Prostate gland (tissue), 2 donors: ENCODE measurements at places on chromosomes 2 and 18.

DNA sequence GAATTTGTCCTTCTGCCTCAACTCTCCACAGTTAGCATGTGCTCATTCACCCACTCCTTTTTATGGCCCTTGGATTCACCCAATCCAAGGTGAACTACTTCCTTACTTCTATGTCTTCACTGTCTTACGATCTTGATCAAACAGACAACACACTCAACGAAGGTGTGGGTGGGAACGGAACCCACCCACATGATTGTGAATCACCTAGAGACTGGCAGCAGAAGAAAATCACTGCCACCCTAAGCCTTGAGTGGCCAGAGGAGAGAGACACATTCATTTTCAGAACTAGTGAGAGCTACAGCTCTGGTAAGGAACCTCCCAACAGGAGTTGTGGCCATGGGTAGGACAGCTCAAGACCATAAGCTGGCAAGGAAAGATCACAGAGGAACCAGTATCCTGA lies 194.3 kb downstream of the PLCL1 start:
- no peak overlapping the region for H3K4me3 ChIP-seq
- no peak for DNase-seq
- H3K27me3 ChIP-seq: no peaks in the 10 kb centered on the region
- H3K4me1 ChIP-seq: no peaks in the 10 kb centered on the region

DNA sequence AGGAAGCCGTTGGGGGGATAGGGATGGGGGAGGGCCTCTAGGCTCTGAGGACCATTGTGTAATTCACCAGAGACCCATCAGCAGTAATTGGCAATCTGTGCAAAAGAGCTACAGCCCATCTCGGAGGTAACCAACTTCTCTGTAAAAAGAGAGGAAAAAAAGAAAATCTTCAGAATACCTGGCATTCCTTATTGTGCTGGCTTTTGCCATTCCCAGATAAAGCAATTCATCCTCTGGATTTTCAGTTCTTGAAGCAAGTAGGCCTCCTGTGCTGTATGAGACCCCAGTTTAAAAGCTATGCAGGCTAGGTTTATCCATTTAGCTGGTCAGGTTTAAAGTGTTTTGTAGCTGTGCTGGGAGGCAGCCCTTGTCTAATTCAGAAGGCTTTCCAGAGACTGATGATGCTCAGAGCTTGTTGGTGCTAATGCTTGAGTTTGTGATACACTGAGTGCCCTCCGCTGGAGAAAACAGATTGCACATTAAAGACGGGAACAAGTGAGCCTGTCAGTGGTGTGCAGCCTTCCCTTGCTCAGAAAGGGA lies at the start of gene LRRTM4:
TSS of gene LRRTM4 (minus strand) at position 446 of the 540 bp plus-strand sequence.
- H3K4me1 ChIP-seq: no peaks in the 10 kb centered on the region
- no peak within 1 kb of the TSS for H3K4me3 ChIP-seq
- no peak within 1 kb of the TSS for H3K27ac ChIP-seq

DNA sequence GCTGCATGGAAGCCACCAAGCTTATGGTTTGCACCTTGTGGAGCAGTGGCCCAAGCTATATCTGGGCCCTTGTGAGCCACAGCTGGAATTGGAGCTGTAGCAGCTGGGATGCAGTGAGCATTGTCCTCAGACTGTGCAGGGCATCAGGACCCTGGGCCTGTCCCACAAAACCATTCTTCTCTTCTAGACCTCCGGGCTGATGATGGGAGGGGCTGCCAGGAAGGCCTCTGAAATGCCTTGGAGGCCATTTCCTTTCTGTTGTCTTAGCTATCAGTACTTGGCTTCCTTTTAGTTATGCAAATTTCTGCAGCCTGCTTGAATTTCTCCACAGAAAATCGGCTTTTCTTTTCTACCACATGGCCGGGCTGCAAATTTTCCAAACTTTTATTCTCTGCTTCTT lies 46.4 kb upstream of the CSRNP3 start:
- H3K36me3 ChIP-seq: no peaks in the 10 kb centered on the region
- no peaks in the 10 kb centered on the region for H3K4me1 ChIP-seq
- H3K4me3 ChIP-seq: no peak overlapping the region
- H3K27ac ChIP-seq: no peak overlapping the region

- no peaks in the 10 kb centered on the region for H3K4me1 ChIP-seq
- H3K36me3 ChIP-seq: no peaks in the 10 kb centered on the region
- DNase-seq: no peak
- no peak overlapping the region for H3K27ac ChIP-seq
- no peak overlapping the region for H3K4me3 ChIP-seq
- peaks cover 2% of the 10 kb centered on the region for H3K27me3 ChIP-seq
These were observed 87.0 kb downstream of the CCDC141 start for GRCh38 chr2:178962805-178963433.

GRCh38 chr2:238952261-238952919 lies 104.5 kb downstream of the TWIST2 start:
- no peak overlapping the region for H3K4me3 ChIP-seq
- peak; percentile 2 for DNase-seq
- no peaks in the 10 kb centered on the region for H3K36me3 ChIP-seq
- H3K27me3 ChIP-seq: no peaks in the 10 kb centered on the region

GRCh38 chr18:49819823-49820671 lies 6.7 kb upstream of the ACAA2 start:
- no peak overlapping the region for H3K4me3 ChIP-seq
- H3K27ac ChIP-seq: no peak overlapping the region
- no peaks in the 10 kb centered on the region for H3K4me1 ChIP-seq
- no peaks in the 10 kb centered on the region for H3K36me3 ChIP-seq
- no peak for DNase-seq

GRCh38 chr18:66742832-66743231 lies 138.9 kb upstream of the CDH19 start:
- H3K27me3 ChIP-seq: no peaks in the 10 kb centered on the region
- H3K36me3 ChIP-seq: no peaks in the 10 kb centered on the region
- H3K27ac ChIP-seq: no peak overlapping the region
- DNase-seq: no peak
- no peaks in the 10 kb centered on the region for H3K4me1 ChIP-seq

DNA sequence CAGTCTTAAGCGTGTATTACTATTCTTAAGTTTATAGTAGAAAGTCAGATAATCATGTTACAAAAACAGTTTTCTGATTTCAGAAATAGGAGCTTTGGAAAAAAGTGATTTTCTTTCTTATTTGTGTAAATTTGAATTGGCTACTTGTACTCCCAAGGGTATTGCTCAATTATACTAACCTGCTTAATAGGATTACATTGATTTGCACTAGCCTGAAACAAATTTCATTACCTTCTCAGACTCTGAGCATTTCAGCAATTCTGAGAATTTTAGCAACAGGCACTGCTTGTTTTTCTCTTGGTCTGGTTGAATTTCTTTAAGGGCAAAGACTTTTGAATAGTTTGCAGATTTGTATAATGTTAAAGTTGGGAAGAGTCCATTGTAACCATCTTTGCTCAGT lies 87.2 kb upstream of the NXPH2 start:
- H3K36me3 ChIP-seq: no peaks in the 10 kb centered on the region
- H3K4me3 ChIP-seq: no peak overlapping the region
- H3K27ac ChIP-seq: no peak overlapping the region
- no peak for DNase-seq
- H3K27me3 ChIP-seq: no peaks in the 10 kb centered on the region

DNA sequence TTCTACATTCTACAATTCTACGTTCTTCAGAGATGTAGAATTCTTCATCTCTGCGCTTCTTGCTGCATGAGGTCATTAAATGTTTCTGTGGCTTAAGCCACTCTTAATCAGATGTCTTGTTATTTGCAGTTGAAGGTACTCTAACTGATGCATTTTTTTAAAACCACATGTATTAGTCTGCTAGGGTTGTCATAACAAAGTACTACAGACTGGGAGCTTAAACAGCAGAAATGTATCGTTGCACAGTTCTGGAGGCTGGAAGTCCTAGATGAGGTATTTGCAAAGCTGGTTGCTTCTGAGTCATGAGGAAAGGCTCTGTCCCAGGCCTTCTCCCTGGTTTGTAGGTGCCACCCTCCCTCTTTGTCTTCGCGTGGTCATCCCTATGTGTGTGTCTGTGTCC lies 176.3 kb upstream of the GLI2 start:
- no peaks in the 10 kb centered on the region for H3K4me1 ChIP-seq
- no peaks in the 10 kb centered on the region for H3K36me3 ChIP-seq
- no peak overlapping the region for H3K4me3 ChIP-seq
- H3K27me3 ChIP-seq: no peaks in the 10 kb centered on the region
- H3K27ac ChIP-seq: no peak overlapping the region

- no peak overlapping the region for H3K4me3 ChIP-seq
- no peaks in the 10 kb centered on the region for H3K4me1 ChIP-seq
- H3K36me3 ChIP-seq: no peaks in the 10 kb centered on the region
- DNase-seq: no peak
These were observed 10.7 kb downstream of the KIF1A start for GRCh38 chr2:240809276-240809675.

GRCh38 chr2:226618875-226619605 lies 180.6 kb downstream of the IRS1 start:
- H3K4me3 ChIP-seq: no peak overlapping the region
- no peaks in the 10 kb centered on the region for H3K36me3 ChIP-seq
- H3K27ac ChIP-seq: no peak overlapping the region
- no peak for DNase-seq
- no peaks in the 10 kb centered on the region for H3K4me1 ChIP-seq

- no peak overlapping the region for H3K4me3 ChIP-seq
- no peaks in the 10 kb centered on the region for H3K27me3 ChIP-seq
- H3K4me1 ChIP-seq: no peaks in the 10 kb centered on the region
These were observed 222.7 kb upstream of the ITGA4 start for GRCh38 chr2:181234487-181234891.

GRCh38 chr2:11988691-11989353 lies 242.4 kb downstream of the LPIN1 start:
- DNase-seq: no peak
- no peaks in the 10 kb centered on the region for H3K4me1 ChIP-seq
- no peak overlapping the region for H3K4me3 ChIP-seq
- H3K27ac ChIP-seq: no peak overlapping the region

GRCh38 chr2:113672326-113672932 lies 45.4 kb downstream of the RABL2A start:
- no peaks in the 10 kb centered on the region for H3K27me3 ChIP-seq
- H3K36me3 ChIP-seq: no peaks in the 10 kb centered on the region
- no peak overlapping the region for H3K4me3 ChIP-seq

DNA sequence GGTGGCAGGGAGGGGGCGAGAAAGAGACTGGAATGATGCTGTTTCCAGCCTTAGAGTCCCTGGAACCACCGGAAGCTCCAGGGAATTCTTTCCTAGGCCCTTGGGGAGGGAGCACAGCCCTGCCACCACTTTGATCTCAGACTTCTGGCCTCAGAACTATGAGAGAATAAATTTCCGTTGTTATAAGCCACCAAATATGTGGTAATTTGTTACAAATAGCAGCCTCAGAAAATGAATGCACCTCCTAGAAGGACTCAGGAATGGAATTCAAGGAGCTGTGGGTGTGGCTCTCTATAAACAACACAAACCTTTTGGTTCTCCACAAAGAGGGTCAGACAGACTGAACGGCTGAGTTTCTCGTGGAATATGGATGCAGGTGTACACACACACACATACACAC lies 144.5 kb downstream of the ACKR3 start:
- H3K36me3 ChIP-seq: no peaks in the 10 kb centered on the region
- no peak for DNase-seq
- no peak overlapping the region for H3K4me3 ChIP-seq
- no peaks in the 10 kb centered on the region for H3K27me3 ChIP-seq
- H3K27ac ChIP-seq: no peak overlapping the region

DNA sequence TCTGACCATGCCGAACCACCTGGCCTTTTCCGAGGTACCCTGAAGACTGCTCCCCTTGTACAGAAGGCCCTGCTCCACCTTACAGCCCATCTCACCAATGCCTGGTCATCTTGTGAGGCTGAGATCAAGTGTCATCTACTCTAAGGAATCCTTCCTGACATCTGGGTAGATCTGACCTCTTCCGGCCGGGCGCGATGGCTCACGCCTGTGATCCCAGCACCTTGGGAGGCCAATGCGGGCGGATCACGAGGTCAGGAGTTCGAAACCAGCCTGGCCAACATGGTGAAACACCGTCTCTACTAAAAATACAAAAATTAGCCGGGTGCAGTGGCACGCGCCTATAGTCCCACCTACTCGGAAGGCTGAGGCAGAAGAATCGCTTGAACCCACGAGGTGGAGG lies 2.1 kb upstream of the RIOK3 start:
- H3K27ac ChIP-seq: no peak overlapping the region
- H3K36me3 ChIP-seq: no peaks in the 10 kb centered on the region
- H3K4me3 ChIP-seq: no peak overlapping the region
- DNase-seq: no peak

GRCh38 chr2:45747363-45747762 lies 95.9 kb downstream of the PRKCE start:
- peaks cover 3% of the 10 kb centered on the region for H3K4me1 ChIP-seq
- DNase-seq: no peak
- H3K4me3 ChIP-seq: no peak overlapping the region

- peak overlapping the region; percentile 95 for H3K27ac ChIP-seq
- no peaks in the 10 kb centered on the region for H3K36me3 ChIP-seq
- peak; percentile 98 for DNase-seq
- H3K27me3 ChIP-seq: no peaks in the 10 kb centered on the region
These were observed 1.1 kb upstream of the TET3 start for GRCh38 chr2:73983322-73984202.

- H3K4me3 ChIP-seq: no peak overlapping the region
- no peak for DNase-seq
- H3K36me3 ChIP-seq: no peaks in the 10 kb centered on the region
- no peaks in the 10 kb centered on the region for H3K4me1 ChIP-seq
- H3K27me3 ChIP-seq: no peaks in the 10 kb centered on the region
These were observed 408.6 kb upstream of the FANCL start for GRCh38 chr2:58649756-58650155.

GRCh38 chr2:153235516-153235915 lies 243.0 kb downstream of the RPRM start:
- no peaks in the 10 kb centered on the region for H3K4me1 ChIP-seq
- DNase-seq: no peak
- H3K36me3 ChIP-seq: no peaks in the 10 kb centered on the region
- H3K4me3 ChIP-seq: no peak overlapping the region
- H3K27me3 ChIP-seq: no peaks in the 10 kb centered on the region
- H3K27ac ChIP-seq: no peak overlapping the region

- no peak overlapping the region for H3K4me3 ChIP-seq
- no peaks in the 10 kb centered on the region for H3K4me1 ChIP-seq
- no peaks in the 10 kb centered on the region for H3K36me3 ChIP-seq
These were observed 309.5 kb upstream of the STON1 start for GRCh38 chr2:48220501-48220900.

DNA sequence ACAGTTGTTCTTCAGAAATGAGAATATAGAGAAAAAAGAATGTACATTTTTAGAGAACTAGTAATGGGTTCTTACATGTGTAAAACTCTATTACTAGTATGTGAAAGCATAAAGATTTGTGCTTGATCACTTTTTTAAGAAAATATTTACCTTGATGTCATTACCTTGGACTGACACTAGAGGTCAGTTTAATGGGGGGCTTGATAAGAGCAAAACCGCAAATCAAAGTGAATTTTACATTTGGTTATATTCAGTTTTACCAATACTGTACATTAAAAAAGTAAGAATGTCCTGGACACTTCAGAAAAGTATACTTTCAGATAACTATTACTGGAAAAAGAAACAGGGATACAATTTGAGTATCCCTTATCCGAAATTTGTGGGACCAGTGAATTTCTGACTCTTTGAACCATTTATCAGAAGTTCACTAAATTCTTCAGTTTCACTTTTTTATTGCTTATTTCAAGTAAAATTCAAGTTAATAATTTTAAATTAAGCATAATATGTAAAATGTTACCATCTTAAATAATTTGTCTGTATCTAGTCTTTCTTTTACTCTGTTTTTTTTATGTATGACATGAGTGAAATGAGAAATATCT lies 1149.5 kb downstream of the DSC3 start:
- no peaks in the 10 kb centered on the region for H3K4me1 ChIP-seq
- no peak for DNase-seq
- no peak overlapping the region for H3K27ac ChIP-seq
- H3K27me3 ChIP-seq: no peaks in the 10 kb centered on the region
- no peak overlapping the region for H3K4me3 ChIP-seq
